ENCODE measurements at places on chromosomes 6 and 20.

DNA sequence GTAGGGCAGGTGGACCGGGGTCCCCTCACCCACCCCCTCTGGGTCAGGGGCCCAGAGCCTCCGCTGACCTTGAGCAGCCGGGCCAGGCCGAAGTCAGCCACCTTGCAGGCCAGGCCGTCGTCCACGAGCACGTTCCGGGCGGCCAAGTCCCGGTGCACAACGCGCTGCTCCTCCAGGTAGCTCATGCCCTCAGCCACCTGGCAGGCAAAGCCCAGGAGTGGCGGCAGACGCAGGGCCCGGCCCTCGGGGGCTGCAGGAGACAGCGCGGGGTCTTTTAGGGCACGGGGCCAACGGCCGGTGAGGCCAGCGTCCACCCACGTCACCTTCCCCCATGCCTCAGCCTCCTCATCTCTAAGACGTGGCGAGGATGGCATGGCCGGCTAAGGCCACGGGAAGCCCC, 4.2 kb upstream of the PTK6 start:
- DNase-seq, result no peak

DNA sequence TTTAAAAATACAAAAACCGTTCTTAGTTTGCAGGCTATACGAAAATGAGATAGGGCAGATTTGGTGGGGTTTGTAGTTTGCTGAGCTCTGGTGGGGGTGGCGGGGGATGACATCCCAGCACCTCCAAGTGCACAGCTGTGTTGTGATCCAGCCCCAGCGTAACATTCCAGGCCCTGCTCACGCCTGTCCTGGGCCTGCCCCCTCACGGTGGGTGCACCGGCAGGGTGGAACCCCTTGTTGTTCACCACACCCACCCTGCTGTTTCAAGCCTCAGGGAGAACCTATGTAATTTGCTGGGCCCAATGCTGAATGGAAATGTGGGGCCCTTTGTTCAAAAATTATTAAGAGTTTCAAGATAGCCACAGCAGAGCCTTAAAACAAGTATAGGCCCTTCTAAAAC, 25.0 kb downstream of the ARMC2 start:
- DNase-seq, result no peak

GRCh38 chr6:134740027-134740373, 209.9 kb downstream of the ALDH8A1 start:
- no peak for DNase-seq

DNA sequence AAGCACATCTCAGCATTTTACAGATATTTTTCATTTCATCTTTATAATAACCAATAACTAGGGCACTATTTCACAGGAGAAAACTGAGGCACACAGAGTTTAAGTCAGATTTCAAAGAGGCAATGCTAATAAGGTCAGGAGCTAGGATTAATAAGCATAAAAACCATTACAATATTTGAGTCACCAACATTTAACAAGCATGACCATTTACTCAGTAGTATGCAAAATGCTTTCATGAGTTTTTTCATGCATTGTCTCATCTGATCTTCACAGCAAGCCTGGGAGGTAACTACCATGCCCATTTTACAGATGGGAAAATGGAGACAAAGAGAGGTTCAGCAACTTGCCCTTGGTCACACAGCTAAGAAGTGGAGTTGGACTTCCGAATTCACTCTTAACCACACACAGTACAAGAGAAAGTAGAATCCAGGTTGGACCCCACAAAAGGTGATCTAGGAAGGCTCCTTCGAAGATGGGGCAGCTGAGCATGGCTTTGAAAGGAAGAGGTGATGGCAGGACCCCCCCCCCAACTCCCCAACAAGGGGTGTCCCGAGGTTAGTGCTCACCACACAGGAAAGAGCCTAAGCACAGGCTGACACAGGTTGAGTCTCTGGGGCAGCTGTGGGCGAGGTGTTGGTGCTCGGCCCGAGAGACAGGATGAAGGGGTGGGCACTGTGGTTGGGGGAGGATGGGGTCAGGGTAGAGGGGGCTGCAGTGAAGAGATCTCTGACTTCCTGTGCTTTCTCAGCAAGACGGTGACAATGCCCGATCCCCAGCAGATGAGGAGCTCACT, 108.8 kb downstream of the PREX1 start:
- DNase-seq, result no peak

DNA sequence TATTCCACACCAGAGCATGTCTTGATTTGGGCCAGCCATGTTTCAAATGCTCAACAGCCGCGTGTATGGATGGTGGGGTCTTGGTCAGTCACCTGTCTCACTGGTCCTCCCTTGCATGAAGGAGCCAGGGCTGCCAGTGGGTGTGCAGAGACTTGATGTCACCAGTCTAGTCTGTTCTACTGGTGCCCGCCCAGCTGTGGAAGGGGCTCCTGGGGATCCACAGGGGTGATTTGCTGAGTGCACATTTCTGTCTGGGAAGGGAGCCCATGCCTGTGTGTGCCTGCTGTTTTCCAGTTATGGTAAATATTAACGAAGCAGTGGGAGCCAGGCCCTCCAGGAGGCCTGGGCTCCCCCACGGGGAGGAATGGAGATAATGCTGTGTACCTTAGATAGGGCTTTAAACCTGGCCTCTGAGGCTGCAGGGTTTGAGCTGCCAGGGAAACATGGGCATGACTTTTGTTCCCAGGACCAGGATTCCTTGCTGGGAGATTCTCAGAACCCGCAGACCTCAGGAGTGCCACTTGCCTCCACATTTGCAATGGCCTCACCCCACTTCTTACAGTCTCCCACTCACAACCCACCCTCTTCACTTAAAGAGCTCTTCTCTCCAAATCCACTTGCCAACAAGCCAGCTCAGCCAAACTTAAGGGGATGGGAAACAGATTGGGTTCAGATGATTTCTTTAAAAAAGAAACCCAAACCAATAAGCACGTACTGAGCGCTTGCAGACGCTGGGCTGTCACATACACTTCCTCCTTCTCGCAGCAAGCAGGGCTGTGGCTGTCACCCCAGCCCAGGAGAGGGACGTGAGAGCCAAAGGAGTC, 54.1 kb downstream of the VEGFA start:
- no peak for DNase-seq

DNA sequence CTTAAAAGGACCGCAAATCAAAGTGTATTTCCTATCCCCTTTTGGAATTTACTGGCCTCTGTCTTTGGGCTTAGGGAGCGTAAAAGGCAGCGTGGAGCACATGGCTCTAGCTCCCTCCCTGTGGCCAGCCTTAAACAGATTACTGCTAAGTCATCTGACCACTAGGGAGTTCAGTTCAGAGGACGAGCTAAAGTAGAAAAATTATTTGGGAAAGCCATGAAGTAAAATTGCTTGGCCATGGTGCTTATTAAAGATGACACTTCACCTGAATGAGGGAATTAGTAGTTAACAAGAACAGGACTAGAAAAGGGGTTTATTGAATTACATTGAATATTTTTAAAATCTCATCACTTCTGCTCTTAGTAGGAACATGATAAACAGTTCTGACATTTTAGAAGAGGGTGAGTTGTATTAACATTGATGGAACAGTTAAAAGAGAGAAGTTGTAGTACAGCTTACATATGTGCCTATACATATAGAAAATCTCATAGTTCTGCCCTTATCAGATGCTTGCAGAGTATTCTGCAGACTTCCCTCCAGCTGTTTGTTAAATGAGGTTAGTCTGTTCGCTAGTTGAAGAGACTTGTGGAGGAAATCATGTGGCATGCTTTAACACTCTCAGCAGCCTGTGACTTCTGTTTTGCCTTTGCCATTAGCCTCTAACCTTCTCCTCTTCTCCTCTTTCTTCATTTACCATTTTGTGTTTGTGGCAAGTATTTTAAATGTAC, 31.2 kb upstream of the MAPK13 start:
- no peak for DNase-seq

GRCh38 chr6:120671519-120671918, 662.8 kb downstream of the TBC1D32 start:
- DNase-seq, result no peak

- DNase-seq, result no peak
Measured at GRCh38 chr6:5498579-5498899, 237.2 kb downstream of the FARS2 start.

DNA sequence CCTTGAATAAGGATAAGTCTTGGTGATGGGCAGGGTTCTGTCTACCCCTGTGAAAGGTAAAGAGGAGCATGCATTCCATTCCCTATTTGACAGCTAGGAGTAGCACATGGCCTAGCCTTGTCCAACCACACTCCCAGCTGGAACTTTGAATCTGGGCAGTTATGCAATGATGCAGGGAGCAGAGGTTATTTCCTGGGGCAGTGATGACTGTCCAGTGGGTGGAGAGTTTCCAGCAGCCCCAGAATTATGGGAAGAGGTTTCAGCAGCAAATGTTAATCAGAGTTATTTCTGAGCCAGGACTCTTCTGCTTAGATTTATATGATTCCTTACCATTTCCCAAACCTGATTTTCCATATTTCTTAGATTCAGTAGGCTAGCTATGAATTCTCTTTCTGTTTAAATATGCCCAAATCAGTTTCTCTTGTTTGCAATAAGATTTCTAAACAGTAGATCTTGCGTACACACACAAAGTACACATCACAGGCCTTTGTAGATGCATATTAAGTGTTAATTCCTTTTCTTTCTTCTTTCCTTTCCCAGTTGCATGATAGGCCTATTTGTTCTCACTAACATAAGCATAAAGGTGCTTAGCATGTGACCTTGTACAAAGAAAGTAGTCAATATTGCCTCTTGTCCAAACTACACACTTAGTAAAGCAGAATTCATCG, 17.3 kb upstream of the TXLNB start:
- DNase-seq, result no peak

GRCh38 chr6:110265273-110265672, 85.0 kb downstream of the CDC40 start:
- DNase-seq, result no peak

GRCh38 chr20:54061101-54061881, 9.1 kb downstream of the BCAS1 start:
- no peak for DNase-seq

GRCh38 chr6:26267083-26267589, 97.9 kb upstream of the BTN3A2 start:
- DNase-seq, result no peak

DNA sequence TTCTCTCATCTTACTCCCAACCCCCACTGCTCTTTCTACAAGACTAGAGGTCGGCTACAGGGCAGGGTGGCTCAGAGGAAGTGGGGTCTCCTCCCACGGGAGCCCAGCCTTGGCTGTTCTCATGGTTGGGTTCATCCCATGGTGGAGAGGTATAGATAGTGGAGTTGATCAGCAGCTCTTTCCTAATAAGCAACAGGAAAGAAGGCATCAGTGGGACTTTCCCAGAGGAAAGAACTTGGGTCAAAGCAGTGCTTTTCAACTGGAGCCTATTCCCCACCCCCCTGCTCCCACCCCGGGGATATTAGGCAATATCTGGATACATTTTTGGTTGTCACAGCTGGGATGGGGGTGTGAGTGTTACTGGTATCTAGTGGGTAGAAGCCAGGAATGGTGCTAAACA, 200.9 kb downstream of the NFATC2 start:
- DNase-seq, result no peak

- no peak for DNase-seq
Measured at GRCh38 chr6:41965429-41966213, 24.0 kb upstream of the CCND3 start.

- DNase-seq, result no peak
Measured at GRCh38 chr6:42727627-42728026, 5.2 kb upstream of the PRPH2 start.
